ENCODE measurements at places on chromosomes 3 and 15.

- no peak for DNase-seq
These were observed 45.0 kb downstream of the WDR76 start for GRCh38 chr15:43871835-43872234.

- no peak for DNase-seq
These were observed 289.9 kb upstream of the RASGRP1 start for GRCh38 chr15:38854506-38854905.

DNA sequence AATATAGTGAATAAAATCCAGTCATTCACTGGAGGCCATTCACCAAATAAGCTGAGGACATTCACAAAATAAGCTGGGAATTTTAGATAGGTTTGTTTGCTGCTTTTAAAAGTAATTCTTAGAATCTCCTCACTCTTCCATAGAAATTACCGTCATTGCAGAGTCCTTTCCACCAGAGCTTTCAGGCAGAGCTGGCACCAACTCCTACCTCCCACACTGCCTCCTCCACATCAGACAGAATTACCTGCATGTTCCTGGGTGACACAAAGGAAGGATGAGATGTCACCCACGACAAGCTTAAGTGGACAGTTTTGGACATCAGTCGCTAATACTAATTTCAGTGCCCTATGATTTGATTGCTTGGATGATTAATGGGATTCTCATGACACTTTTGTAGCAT, 1113.2 kb downstream of the IGSF11 start:
- DNase-seq: no peak

DNA sequence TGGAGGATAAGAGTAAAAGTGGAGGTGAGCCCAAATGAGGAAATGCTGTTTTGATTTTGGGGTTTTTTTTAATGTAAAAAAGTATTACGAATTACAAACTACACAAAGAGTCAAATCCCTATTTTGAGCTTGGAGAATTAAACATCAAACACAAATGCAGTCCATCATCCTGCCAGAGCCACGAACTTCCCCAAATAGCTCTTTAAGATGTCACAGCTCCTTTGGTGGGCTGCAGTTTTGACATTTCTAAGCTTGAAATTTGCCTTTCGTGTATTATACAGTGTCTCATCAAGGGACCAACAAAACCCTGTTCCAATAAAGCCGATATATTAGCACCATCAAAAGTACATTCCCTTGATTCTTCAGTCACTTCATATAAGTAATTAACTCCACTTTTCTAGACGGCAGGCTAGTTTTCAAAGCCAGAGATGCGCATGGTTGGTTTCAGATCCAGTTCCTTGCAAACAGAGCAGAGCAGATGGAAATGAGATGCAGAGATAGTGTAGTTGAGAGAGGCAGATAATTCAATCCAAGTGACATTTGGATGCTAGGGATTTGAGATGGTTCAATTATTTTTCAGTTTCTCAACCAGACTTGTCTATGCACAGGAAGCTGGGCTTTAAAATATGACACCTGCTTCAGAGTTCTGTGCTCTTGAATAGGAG, 580.9 kb downstream of the EDEM1 start:
- no peak for DNase-seq

- DNase-seq: no peak
These were observed 97.7 kb upstream of the P2RY1 start for GRCh38 chr3:152737021-152737908.

All from T-helper 17 cell (primary cell).